ENCODE measurements at places on chromosomes 3 and 15.
A peak's percentile ranks its signal among the peaks of the same experiment; 100 is the strongest.

DNA sequence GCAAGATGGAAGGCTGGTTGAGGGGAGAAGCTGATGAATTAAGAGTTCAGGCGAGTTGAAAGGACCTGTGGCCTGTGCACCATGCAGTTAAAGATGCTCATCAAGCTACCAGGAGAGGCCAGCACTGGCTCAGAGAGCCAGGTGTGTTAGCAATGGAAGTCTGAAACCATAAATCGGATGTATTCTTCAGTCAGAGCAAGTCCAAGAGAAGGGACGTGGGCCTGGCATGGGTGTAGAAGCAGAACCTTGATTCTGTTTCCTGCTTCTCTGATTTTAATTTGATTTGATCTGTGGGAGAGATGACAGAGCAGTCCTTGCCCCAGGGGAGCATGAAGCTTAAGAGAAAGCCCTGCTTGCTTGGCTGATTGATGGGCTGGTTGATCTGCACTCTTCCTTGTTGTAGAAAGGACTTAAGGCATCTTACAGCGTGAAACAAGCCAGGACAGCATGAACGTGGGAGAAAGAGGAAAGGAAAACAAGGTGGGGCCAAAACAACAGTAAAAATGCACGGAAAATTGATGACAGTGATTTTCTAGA lies 10.9 kb downstream of the TM6SF1 start:
- DNase-seq = no peak

GRCh38 chr3:17266846-17267245 lies 382.1 kb downstream of the PLCL2 start:
- DNase-seq = no peak

GRCh38 chr3:123610331-123610730 lies 25.5 kb upstream of the HACD2 start:
- DNase-seq = no peak

- DNase-seq = no peak
Measured at GRCh38 chr3:193910886-193911738, 224.8 kb upstream of the HES1 start.

DNA sequence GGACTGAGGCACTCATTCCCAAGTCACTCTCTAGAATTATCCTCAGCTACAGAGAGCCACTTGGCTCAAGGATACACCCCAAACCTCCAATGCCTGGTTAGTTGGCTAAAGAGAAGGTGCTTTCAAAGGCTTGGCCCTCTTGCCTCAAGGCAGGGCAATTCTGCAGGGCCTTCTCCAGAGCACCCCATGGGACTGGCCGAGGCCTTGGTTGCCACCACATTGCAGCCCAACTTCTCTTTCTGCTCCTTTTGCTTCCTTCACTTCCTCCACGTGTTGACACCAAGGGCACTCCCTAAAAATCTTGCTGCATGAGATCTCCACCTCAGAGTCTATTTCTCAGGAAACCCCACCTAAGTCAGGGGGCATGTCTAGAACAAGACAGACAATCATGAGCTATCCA lies 36.7 kb downstream of the MEGF11 start:
- DNase-seq = no peak

GRCh38 chr15:97995881-97996603 lies 35.5 kb downstream of the ARRDC4 start:
- no peak for DNase-seq

GRCh38 chr3:111970376-111970775 lies 8.4 kb upstream of the ABHD10 start:
- DNase-seq = no peak

- no peak for DNase-seq
Measured at GRCh38 chr3:174216946-174217718, 642.0 kb upstream of the NAALADL2 start.

DNA sequence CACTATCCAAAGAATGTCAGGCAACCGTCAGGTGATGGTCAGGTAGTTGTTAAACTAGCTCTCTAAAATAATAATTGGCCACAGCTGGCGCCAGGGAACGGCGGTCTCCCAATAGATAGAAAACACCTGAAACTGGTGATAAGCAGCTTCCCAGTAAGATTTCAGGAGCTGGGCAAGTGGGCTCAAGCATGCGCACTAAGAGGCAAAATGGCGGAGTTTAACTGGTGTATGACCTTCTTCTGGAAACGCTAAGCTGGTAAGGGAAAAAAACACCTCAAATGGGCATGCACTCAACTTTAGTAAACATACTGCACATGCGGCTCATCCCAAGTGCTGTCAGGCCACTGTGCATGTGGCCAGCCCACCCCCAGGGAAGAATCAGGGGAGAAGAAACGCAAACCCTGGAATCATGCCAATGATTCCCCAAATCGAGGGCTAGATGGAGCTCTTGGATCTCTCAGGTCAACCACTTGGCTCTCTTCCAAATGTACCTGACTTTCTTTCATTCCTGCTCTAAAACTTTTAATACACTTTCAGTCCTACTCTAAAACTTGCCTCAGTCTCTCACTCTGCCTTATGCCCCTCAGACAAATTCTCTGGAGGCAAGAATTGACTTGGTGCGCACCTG lies 195.0 kb downstream of the ZNF621 start:
- DNase-seq = no peak

GRCh38 chr3:188943591-188943990 lies 228.2 kb upstream of the TPRG1 start:
- DNase-seq = no peak

DNA sequence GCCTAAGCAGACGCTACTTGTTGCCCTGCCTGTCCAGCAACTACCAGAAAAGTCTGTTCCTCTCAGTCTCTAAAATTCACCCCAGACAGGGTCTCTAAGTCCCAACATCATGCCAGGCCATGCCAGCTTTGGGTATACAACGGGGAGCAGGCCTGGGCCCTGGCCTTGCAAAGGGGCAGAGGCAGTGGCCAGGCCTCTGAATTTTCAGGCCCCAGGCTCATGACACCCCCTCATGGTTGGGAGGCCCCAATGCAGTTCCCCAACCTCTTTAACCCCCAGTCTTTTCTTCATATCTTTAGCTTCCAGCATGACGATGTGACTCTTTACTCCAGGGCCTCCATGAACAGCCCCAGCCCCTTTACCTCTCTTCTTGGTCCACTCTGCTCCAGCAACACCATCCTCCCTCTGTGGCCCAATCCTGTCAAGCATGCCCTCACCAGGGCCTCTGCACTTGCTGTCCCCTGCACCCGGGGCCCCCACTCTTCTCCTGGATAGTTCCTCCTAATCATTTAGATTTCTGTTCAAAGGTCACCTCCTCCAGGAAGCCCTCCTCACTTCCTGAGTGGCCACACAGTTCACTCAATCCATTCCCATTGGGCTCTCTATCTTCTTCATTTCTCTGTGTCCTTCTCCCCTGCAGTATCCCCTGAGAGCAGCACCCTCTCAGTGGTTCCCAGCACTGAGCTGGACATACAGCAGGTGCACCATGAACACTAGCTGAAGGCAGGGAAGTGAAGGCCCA lies 4.8 kb downstream of the IQSEC1 start:
- DNase-seq = no peak

DNA sequence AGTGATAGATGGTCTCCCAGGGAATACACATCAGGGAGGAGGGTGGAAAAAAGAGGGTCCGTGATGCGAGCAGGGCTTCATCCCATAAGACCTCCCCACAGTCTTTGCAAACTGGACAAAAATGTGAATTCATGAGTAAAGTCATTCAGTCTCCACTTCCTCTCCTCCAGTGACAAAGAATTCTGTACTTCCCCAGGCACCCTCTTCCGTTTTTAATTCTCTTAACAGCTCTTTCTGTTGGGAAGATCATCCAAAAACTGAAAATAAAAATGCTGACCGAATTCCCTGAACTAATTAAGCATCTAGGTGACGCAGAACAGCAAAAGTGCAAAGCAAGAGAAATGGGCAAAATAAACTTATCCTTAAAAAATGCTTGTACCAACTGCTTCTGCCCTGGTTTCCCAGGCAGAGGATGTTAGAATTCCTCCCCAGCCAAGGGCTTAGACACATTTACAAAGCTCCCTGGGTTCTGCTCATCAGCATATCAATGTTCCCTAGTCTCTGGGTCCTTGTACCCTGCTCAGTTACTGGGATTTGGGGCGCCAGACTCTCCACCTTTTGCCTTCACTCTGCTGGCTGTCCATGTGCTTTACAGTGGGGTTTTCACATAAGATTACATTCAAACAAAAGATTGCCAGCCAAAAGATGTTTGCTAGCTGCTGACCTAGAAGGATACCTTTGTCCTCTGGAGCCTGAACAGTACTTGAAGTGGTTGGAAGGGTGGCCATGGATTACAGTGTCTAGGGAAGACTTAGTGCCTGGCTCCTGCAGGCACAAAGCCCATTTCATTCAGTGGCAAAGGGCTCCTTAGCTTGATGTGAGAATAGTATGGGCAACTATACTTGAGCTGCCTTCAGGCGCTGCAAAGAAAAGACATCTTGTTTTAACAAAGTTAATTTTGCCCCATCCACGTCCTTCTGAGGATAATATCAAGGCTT lies 69.4 kb downstream of the ARNT2 start:
- DNase-seq = no peak

DNA sequence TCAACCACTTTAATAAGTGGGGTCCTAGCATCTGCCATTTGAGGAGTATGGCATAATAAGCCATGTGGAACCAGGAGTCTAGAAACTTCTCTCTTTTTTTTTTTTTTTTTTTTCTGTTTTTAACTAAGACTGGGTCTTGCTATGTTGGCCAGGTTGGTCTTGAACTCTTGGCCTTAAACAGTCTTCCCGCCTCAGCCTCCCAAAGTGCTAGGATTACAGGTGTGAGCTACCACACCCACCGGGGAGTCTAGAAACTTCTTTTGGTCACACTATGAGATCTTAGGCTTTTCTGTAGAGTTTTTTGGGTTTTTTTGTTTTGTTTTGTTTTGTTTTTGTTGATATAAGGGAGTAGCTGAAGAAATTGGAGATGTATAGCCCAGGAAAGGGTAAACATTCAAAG lies 52.9 kb downstream of the ZBTB38 start:
- no peak for DNase-seq

- no peak for DNase-seq
Measured at GRCh38 chr3:191401775-191402357, 59.1 kb upstream of the PYDC2 start.

DNA sequence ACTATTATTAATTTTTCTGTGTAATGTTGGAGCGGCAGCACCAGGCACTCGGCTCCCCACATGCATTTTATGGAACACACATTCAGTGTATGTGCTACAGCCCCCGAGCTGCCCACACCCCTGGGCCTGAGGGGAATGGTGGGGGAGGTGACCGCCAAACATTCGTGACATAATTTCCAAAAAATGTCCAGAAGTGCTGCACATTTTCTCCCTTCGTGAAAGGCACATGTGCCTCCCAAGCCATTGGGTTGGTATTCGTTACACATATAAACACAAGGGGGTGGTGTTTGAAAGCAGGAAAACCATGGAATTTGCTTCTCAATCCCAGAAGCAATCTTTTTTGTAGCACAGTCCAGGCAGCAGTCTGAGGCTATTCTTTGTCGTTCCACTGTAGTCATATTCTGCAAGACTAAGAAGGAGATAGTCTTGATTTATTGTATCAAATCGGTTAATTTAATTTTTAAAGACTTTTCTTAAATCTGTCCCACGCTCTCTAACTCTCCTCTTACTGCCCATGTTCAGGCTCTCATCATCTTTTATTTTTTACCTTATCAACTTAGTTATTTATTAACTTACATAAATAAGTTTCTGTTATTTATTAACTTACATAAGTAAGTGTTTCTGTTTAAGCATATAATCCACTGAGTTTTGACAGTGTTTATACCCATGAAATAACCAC lies 39.2 kb upstream of the POLR2M start:
- DNase-seq = no peak

- no peak for DNase-seq
Measured at GRCh38 chr3:169052465-169053302, 610.8 kb downstream of the MECOM start.

DNA sequence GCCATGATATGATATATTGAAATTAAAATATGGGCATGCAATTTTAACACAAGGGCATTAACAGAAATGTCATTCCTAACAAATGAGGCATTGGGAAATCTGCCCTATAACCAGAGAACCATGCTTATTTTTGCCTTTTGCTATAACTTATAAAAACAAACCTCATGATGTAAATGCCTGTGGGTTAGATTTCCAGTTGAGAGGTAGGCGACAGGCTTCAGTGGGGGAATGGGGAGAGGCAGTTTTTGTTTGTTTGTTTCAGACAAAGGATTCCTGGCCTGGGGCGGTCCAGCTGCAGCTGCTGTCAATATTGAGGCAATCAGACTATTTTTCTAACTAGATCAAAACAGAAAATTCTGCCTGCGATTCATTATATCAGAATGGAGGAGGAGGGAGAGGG lies 490.4 kb upstream of the CFAP20DC start:
- DNase-seq = no peak

DNA sequence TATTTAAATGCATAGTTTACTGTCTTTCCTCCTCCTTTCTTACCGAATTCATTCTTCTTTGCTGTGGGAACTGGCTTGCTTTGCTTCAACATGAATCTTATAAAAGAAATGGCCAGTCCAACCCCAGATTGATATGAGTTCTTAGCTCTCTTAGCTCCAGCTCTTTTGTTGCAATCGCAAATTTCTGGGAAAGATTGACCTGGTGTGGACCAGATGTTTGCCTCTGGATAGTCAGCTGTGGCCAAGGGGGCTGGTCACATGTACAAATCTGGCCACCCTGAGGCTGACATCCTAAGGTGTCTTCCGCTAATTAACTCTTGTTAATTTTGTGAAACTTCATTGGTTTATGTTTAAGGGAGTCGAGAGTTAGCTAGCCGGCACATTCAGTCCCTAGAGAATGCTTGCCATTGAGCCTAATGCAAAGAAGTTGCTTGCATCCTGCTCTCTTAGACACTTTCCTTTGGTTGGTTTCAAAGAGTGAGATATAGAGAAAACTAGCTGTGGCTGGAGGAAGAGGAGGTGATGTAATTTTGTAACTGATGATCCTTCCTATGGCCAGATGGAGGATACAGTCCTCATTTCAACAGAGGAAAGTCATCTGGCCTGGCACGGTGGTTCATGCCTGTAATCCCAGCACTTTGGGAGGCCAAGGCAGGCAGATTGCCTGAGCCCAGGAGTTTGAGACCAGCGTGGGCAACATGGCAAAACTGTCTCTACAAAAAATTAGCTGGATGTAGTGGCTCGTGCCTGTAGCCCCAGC lies 162.4 kb downstream of the ADAMTSL3 start:
- DNase-seq = no peak

DNA sequence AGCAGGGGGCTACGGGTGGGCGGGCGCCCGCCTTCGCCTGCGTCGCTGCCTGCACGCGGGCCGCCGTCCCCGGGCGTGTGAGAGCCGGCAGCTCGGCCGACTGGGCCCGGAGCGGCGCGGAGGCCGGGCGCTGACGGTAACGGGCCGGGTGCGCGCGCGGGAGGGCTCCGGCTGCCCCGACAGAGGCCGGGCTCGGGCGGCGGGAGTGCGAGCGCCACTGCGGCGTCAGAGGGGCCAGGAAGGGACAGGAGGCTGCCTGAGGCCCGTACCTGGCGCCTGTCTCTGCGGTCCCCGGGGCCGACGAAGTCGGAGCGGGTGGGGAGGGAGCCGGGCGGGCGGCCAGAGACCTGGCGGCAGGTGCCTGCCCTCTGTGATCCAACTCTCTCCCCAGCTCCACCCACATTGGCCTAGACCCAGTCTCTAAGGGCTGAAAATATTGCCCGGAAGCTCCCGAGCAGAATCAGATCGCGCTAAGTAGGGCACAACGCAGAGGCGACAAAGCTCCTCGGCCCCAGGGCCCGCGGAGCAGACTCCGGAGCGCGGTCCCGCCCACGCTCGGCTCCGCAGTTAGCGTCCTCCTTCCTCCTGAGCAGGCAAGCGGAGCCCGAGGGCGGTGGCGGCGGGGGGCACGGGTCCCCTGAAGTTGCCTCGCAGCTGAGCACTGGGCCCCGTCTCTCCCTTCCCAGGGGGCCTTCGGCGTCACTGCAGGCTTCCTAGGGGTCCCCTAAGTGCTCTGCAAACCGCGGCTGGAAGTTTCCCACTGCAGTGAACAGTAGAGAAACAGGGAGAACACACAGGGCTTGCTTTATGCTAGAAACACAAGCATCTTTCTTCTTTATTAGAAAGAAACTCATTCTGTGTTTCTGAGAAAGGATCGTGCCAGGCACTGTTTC lies at the start of gene MAN2A2:
TSS of gene MAN2A2 (plus strand) at position 463 of the 893 bp plus-strand sequence. CDS start 906 bp downstream, outside the sequence.
- DNase-seq = peak; percentile 29

All from T-helper 22 cell (primary cell).